Muscle of arm (tissue), 14 donors: ENCODE measurements at places on chromosomes 1 and 21.

DNA sequence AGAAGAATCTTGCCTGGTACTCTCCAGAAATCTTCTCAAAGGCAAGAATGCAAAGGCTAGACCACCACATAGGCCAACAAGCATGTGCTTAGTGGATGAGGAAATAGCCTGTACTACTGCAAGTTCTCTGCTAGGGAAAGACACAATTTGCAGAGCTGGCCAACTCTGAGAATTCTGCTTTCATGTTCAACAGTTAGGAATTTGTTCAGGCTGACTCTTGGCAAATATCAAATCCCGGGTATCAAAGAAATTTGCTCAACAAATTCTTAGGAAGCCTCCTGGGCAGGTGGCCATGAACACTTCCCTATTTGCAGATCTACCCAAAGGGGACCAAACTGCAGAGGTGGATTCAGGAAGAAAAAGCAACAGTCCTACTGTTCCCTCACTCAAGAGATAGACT lies 15.0 kb upstream of the H3-3A start:
- DNase-seq = no peak

DNA sequence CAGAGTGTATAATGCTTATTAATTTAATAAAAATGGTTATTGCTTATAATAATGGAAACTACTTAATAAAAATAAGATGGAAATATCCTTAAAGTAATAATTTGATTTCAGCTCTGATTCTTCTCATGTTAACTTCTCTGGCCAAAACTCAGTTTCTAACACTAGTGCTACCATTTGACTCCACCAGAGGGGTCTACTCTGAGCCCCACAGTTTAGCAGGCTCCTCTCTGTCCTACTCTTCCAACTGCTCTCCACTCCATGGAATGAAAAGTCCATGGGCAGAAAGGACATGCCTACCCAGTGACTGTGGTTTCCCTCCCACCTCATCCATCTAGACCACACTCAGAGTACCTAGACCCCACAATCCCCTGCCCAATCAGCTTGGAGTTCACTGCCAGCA lies 489.1 kb upstream of the CAMK1G start:
- DNase-seq = no peak

DNA sequence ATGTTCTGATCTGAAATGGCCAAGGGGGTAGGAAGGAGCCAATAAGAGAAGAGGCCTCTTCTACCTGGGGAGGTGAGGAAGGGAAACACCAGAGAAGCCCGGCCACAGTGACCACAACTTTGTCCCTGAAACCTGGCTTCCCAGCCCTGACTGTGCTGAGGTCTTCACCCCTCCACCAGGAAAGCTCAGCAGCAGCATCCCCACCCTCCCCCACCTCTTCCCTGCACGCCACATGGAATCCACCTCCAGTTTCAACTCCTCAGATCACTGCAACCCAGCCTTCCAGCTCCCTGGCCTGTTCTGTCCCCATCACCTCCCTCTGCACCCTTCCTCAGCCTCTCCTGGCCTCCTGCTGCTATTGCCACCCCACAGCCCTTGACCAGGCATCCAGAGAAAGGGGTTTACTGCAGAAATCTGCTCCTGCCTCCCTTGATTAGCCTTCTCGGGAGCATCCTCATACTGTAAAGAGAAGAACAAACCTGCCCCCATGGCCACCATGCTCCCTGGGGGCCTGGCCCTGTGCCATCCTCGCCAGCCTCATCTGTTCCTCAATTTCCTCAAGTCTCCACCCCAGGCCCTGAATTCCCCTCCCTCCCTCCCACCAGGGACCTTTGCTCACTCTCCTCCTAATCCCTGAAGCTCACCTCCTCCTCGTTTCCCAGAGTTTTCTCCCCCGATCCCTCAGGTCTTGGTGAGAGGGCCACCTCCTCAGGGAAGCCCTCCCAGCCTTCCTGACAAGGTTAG lies 450.9 kb downstream of the MATN1 start:
- no peak for DNase-seq

- peak; percentile 27 for DNase-seq
These were observed 1030.9 kb downstream of the AMY1C start for GRCh38 chr1:104780470-104781078.

DNA sequence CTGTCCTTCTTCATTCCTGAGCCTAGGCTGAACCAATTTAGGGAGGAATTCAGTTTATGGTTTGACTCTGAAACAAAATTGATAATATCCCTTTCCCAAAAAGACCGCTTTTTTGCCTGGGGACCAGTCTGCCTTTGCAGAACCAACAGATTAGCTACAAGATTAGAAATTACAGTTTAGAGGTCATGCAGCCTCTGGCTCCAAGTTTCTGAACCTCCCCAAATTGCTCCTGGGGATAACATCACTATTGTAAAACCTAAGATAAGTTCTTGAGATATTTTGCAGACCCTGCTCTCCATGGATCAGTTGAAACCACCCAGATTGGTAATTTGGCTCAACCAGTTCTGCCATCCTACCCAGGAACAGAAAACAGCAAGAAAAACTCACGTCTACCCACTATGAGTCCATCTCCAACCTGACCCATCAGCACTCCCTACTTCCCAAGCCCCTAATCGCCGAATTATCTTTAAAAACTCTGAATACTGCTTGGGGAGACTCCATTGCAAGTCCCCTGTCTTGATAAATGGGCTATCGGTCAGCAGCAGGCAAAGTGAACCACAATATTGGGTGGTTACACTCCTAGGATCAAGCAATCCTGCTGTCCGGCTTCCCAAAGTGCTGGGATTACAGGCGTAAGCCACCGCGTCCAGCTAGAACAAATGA lies 605 bp upstream of the RABGGTB start:
- DNase-seq = no peak

GRCh38 chr21:36076878-36077655 lies 7.2 kb downstream of the CBR1 start:
- DNase-seq = no peak

DNA sequence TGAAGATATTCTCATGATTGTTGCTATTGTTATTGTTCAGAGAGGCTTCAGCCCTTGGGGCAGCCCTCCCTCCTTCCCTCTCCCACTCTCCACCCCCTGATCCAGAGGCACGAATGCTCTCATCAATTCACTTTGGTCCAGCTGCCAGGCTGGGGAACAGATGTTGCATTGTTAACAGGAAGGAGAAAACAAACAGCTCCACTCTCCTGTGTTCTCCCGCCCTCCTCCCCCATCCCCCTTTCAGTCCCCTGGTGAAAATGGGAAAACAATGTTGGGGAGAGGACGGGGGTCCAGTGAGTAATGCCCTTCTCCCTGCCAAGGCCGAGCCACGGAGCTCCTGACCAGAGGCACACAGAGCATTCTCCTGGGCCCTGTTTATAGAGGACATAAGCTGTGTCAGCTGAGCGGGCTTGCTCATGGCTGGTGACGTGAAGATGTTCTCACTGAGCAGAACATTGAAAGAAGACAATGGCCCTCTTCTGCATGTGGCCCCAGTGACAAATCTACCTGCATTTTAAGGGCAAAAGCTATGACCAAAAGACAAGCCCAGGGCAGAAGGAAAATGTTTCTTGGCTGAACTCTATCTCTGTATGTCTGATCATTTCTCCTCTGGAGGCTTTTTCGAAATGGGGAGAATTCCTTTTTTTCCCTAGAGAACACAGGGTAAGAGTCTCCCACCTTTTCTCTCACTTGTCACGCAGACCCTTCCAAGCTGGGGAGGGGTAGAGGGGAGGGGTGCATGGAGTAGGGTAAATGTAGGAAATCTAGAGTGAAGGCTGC lies 111.7 kb downstream of the GLUL start:
- peak; percentile 43 for DNase-seq

- no peak for DNase-seq
These were observed 30.9 kb downstream of the COA7 start for GRCh38 chr1:52667290-52667689.

GRCh38 chr1:117683571-117684285 lies 77.9 kb downstream of the TENT5C start:
- DNase-seq = no peak

- peak; percentile 21 for DNase-seq
These were observed at the start of gene TNN for GRCh38 chr1:175067362-175068106. Gene TNN (plus strand): TSS chr1:175067833. CDS start chr1:175077419, 9,586 bp downstream.

GRCh38 chr1:247849616-247850015 lies 7.4 kb upstream of the TRIM58 start:
- no peak for DNase-seq

DNA sequence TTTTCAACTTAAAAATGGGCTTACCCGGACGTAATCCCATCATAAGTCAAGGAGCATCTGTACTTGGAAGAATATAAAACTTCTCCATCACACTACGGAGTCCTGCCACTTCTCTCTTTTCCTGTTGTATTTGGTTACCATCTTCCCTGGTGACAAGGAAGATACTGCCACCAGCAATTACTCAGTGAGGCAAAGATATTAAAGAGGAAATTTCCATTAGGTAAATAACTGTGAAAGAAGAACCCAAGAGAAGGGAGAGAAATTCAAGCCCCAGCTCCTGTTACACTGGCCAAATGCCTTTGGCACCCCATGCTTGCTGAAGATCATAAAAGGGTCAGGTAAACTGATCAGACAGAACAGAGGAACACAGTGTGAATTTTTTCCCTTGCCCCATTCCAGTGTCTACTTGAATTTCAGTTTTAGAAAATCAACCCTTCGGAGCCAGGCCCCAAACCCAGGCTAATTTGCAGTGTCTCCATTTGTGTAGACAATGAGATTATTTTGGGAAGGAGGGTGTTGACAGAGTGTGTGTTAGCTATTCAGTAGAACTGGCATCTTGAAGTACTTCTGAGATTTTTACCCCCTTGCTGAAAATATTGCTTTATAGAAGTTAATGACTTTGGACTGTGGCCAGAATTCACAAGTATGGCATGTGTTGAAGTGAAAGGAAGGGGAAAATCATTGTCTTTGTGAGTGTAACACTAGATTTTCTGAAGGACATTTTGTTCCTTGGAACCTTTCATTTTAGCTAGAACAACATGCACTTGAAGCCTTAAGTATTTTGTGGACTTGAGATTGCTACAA lies 167.1 kb downstream of the DHRS3 start:
- DNase-seq = no peak

DNA sequence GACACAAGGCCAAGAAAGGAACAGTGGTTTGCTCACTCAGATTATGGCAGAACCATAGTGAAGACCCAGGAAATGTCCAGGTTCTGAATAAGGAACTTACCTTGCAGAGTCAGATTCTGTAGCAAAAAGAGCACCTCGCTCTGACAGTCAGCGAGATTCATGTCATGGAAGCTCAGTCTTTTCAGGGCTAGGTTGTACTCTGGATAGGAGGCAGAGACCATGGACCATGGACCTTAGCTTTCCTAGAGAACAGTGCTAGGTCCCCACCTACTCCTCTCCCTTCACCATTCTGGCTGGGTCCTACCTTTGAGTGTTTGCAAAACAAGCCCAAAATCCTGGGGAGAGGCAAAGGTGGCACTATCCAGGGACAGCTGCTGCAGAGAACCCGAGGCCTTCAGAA lies 23.3 kb downstream of the LRRC41 start:
- no peak for DNase-seq

- DNase-seq = no peak
These were observed 101.1 kb downstream of the MACF1 start for GRCh38 chr1:39305555-39305954.

DNA sequence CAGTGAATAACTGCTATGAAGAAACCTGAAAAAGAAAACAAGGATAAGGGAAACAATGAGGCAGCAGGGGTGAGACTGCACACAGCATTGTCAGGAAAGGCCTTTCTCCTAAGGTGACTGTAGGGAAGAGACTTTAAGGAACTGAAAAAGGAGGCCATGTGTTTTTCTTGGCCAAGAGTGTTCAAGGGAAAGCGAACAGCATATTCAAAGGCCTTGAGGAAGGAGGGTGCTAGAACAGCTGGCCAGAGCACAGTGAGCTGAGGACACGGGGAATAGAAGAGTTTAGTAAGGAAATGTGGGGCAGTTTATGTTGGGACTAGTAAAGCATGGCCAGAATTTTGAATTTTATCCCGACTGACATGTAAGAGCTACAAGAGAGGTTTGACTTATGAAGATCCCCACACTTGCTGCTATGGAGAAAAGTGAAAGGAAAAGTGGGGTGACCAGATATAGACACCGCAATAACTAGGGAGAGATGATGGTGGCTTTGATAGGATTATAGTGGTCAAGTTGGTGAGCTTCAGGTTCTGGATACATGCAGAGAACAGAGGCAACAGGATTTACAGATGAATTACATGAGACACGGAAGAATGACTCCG lies 1.4 kb downstream of the RWDD2B start:
- DNase-seq = no peak

- DNase-seq = no peak
These were observed 6.3 kb downstream of the SLC2A7 start for GRCh38 chr1:9019896-9020295.
